Activated CD4-positive, alpha-beta T cell treated with anti-CD3 and anti-CD28 coated beads, Interleukin-2, amount 50 U/mL, for 16 hours (primary cell): ENCODE measurements at places on chromosomes 1 and 21.

GRCh38 chr1:94255476-94255875 is 18.1 kb upstream of the ARHGAP29 start:
- DNase-seq = no peak

DNA sequence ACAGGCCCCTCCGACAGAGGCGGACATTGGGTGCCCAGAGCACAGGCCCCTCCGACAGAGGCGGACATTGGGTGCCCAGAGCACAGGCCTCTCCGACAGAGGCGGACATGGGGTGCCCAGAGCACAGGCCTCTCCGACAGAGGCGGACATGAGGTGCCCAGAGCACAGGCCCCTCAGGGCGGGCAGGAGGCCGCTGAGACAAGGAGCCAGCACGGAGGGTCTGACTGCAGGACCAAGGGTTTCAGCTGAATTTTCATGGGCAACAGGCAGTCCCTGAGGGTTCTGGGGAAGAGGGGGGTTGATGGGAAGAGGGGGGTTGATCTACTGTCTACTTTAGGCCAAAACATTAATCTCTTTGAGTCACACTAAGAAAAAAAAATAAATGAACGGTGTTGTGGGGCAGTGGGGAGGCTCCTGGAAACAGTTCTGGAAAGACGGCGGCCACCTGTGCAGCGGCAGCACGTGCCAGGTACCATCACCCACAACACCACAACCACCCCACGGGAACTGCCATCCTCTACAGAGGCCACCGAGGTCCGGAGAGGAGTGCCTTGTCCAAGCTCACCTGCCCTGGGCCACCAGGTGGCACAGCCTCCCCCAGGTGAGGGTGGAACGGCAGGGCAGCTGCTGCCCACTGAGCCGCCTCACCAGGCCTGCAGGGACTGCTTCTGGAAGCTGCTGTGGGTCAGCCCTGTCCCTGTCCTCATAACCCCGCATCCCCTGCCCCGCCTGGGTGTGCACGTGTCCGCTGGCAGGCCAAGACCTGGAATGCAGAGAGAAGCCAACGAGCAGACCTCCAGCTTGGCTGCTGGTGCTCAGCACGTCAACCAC is 20.5 kb downstream of the PRDM15 start:
- no peak for DNase-seq

DNA sequence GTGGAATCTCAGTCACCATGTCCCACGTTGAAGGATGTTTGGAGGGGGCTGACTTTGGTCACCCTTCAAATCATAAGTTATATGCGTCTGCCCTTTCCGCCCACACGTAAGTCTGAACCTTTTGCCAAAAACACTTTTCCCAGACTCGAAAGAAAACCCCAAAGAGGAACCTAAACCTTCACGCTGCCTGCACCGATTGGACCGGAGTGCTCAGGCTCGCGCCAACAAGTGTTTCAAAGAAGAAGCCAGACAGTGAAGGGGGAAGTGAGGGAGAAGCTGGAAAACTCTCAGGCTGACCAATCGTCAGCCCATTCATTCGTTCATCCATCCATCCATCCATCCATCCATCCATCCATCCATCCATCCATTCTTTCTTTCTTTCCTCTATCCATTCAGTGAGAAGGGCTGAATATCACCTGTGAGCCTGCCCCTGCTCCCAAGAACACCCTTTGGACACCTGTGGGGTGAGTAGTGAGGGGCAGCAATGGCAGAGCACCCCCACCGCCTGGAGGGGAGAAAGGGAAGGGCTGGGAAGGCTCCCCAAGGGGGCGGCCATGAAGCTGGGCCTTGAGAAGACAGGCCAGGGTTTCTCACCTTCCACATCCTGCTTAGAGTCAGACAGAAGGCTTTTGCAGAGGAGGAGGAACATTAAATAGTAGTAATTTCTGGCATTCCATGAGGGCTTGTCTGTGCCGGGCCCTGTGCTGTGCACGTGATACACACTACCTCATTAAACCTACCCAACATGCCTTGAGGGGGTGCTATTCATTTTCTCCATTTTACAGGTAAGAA is 27.1 kb upstream of the RUNX3 start:
- DNase-seq = peak; percentile 58

GRCh38 chr1:186206048-186206570 is 168.9 kb downstream of the TPR start:
- DNase-seq = no peak

DNA sequence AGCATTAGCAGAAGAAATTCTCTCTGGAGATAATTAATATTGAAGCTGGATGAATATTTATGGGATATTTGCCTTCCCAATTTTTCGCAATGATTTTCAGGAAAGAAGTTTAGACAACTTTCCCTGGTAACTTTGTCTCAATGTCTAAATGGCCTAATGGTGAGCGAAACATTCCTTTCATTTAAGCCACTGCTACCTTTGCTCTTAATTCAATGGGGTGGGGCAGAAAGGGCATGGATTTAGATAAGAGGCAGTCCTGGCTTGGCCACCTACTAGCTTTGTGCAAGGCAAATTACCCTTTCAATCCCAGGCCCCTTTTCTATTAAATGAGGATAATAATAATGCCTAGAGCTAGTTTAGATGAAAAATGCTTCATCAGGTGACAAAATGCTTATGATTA is 27.1 kb upstream of the LYST start:
- DNase-seq = no peak

DNA sequence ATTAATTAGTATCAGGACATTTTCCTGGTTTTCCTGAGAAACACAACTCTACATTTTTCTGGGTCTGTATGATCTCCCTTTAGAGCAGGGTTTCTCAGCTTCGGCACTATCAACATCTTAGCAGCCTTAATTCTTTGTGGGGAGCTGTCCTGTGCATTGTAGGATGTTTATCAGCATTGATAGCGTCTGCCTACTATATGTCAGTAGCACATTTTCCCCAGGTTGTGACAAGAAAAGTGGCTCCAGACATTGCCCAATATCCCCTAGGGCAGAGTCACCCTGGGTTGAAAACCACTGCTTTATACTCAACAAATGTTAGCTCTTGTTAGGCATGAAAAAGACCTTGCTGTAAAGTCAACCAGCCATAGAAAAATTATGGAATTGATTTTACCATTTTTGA is 195.1 kb upstream of the FMN2 start:
- no peak for DNase-seq
